Progenitor cell of endocrine pancreas (in vitro differentiated cells): ENCODE measurements at places on chromosomes 5 and 9.

GRCh38 chr9:133632806-133633680, 3.1 kb upstream of the DBH start:
- no peak for DNase-seq

- DNase-seq = no peak
These were observed 498.1 kb upstream of the TNC start for GRCh38 chr9:115615821-115616665.

DNA sequence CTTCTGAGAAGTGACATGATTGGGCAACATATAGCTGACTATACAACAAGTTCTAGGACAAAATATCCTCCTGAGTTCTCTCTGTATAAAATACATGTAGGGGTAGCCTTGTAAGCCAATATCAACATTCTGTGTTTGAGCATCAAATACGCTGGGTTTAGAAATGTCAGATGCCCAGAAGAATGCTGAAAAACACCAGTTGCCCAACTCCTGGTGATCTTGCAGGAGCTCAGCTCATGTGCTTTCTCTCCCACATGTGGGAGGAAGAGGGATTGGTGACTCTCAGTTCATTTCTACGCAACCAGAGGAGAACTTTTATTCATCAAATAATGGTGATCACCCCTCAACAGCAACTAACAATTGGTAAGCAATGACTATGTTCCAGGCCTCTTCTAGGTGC, 810.9 kb upstream of the ACO1 start:
- no peak for DNase-seq

- DNase-seq = no peak
These were observed 133.8 kb downstream of the FGF1 start for GRCh38 chr5:142552107-142552506.

DNA sequence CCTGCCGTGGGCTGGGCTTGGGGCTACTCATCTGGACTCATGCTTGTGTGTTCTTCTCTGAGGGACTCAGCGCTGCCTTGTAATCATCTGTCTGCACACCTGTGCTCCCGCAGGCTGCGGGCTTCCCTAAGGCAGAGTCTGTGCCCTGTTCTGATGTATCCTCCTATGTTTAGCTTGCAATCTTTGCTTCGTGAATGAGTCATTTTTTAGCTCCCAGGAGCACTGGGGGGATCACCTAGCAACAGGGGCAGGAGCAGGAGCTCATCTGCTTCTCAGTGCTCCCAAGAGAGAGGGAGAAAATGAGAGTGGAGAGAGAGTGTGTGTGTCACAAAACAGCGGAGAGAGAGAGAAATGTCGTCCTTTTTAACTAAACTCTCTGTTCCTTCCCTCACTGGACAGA, 202.4 kb upstream of the ZNF618 start:
- DNase-seq = no peak

- DNase-seq = no peak
These were observed 4.5 kb upstream of the PCDH1 start for GRCh38 chr5:141882594-141883183.

- DNase-seq = no peak
These were observed 110.2 kb downstream of the ANXA2R start for GRCh38 chr5:42929871-42930270.

GRCh38 chr9:124210697-124211096, 47.1 kb upstream of the NEK6 start:
- DNase-seq = no peak

- no peak for DNase-seq
These were observed 135.4 kb downstream of the SCAMP1 start for GRCh38 chr5:78495800-78496199.

DNA sequence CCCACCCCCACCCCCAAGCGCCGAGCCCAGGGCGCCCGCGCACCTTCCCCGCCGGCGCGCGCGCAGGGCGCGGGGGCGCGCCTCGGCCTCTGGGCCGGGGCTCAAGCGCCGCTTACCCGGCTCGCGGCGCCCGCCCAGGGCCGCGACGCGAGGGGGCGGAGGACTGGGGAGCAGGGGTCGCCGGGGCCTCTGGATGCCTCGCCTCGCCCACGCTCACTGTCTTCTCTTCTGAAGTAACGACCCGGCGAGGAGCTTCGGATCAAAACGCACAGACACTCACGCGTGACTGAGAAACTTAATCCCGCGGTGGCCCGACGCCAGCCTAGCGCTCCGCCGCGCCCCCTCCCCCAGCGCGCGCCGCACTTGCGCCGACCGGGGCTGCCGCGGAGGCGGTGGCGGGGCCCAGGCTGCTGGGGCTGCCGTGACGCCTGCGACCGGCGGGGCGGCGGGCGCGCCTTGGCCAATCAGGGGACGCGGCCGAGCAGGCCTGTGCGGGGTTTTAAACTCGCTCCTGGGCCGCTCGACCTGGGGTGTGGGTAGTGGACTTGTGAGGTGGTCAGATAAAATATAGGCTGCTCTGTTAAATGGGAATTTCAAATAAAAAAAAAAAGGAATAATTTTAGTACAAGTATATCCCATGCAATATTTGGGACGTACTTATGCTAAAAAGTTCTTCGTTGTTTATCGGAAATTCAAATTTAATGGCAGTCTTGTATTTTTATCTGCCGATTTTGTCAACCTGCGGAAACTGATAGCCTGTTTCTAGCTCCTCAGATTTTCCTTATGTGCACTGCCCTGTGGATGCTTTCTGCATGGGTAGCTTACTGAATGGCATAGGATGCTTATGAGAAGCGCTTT, at the start of gene MPDZ:
TSS of gene MPDZ (minus strand) at position 409 of the 858 bp plus-strand sequence. CDS start 29,377 bp downstream, outside the sequence.
- DNase-seq = peak; percentile 66

DNA sequence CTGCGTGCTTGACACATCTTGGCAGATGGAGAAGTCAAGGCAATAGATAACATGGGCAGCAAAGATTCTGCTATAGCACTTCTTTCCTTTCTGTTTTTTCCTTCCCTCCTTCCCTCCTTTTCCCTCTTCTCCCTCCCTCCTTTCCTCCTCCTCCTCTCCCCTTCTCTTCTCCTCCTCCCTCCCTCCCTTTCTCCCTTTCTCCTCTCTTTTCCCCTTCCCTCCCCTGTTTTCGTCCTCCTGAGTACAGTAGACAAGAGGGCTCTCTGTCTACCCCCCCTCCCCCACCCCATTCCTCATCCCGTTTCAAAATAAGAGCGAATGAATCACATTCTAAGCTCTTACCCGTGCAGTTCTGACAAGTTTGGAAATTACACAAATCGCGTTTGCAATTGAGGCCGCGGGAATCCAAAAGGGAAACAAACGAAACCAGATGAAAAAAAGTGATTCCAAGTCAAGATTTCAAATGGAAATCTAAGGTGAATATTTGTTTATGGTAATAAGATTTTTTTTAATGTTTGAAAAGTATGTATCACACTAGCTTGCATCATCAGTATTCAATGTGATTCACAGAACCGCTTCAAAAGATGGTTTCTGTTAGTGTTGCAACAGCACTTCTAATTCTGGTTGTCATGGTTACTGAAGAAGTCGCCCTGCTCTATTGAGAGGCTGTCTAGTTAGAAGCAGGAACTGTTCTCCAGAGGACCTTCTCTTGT, 1.3 kb downstream of the NIM1K start:
- DNase-seq = no peak

GRCh38 chr9:21412107-21412506, 3.2 kb downstream of the IFNA8 start:
- no peak for DNase-seq

GRCh38 chr5:95777441-95777840, 45.1 kb downstream of the GLRX start:
- DNase-seq = no peak

DNA sequence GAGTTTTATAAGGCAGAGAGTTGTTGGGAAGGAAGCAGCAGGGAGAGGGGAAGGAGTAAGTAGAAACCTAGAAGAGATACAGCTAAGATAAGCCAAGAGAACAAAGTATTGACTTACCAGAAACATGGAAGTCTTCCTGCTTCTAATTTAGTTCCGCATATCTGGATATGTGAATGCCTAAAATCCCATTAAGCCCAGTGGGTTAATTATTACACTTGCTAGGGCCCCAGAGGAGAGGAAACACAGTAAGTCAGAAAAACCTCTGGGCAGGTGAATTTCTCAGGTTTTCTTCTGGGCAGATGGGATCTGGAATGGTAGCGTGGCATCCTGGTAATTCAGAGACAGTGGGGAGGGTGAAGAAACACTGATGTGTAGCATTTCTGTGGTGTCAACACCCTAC, 104.7 kb upstream of the GABRP start:
- DNase-seq = no peak

DNA sequence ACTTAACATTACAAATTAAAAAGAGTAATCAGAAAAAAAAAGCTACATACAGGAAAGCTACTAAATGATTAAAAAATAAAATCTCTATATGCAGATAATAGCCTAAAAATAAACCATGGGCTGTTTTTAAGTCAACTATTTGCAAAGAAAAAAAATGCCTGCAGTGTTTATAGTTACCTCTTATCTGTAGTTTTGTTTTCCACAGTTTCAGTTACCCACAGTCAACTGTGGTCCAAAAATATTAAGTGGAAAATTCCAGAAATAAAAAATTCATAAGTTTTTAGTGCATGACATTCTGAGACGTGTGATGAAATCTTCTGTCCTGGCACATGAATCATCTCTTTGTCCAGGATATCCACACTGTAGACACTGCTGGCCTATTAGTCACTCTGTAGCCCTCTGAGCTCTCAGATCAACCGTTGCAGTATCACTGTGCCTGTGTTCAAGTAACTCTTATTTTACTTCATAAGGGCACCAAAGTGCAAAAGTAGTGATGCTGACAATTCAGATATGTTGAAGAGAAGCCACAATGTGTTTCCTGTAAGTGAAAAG, 59.2 kb downstream of the PRELID2 start:
- DNase-seq = no peak

DNA sequence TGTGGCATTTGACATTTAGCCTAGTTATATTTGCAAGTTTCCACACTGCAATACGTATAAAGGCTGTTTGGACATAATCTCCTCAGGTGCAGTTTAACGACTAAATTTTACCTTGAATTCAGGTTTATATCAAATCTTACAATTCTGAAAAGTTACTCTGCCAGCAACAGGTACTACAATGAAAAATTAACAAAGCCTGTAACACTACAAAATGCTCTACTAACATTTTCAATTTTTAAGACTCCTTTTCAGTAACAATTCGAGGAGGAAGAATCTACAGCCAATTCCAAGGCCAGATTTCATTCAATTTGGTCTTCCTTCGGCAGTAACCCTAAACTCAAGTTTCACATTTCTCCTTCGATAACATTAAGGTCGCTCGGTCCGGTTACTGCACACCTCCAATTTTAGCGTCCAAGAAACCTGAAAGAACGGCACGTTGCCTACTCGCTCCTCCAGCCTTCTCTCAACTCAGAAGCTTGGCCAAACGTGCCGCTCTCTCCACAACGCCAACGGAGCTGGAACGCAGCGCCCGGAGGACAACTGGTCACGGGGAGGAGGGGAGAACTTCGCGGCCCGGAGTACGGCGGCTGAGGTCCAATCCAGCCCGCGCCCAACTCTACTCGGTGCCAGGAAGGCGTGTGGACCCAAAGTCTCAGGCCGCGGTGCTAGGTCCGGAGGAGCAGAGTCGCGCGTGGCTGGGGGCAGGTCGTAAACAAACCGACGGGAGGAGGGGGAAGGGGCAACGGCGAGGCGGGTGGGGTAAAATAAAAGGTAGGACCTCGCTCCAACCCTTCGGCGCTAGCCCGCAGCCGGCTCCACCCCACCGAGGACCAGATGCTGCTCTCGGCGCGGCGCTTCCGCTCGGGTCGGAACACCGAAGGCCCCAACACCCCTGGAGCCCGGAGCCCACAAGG, 681 bp downstream of the FNIP1 start:
- peak; percentile 42 for DNase-seq

DNA sequence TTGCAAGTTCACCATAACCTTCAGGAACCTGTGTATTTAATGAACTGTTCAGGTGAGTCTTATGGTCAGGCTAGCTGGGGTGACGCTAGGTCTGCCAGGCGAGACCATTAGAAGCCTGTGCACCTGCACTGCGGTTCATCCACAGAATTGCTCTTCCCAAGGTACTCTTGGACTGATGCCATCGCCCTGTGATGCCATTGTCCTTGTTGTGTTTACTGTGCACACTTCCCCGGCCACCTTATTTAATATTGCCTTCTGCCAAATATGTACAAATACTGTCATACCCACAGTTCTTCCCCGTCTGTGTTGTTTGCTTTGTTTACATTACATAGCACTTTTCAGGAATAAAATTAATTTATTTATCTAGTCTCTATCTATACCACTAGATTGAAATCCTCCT, 66.3 kb downstream of the RCL1 start:
- no peak for DNase-seq

- DNase-seq = no peak
These were observed 21.6 kb downstream of the ANKS6 start for GRCh38 chr9:98774746-98775145.

- DNase-seq = no peak
These were observed 53.6 kb downstream of the FER start for GRCh38 chr5:108801301-108801700.

GRCh38 chr9:113446323-113446740, 17.2 kb upstream of the RGS3 start:
- DNase-seq = no peak

DNA sequence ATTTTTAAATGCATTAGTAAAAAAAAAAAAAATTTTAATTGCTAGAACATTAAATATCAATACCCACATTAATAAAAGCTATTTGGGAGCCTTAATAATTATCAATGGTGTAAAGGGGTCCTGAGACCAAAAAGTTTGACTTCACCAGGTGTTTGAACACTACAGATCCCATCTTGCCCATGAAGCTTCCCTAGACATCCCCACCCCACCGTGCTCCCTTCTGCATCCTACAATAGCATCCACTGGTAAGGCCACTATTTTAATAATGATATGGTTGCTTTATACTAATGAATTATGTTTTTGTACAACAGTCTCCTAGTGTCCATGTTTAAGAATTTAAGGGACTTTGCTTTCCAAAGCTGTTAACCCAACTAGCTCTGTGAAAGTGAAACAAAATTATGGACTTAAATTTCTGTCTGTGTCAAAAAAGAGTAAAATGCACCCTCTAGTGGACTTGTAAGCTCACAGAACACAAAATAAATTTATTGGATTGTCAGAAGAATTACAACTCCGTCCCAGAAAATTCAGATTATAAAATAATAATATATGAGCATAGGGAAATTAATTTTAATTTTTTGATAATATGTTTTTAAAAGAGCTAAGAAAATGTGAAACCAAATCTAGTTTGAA, 76.0 kb downstream of the ARL15 start:
- no peak for DNase-seq

DNA sequence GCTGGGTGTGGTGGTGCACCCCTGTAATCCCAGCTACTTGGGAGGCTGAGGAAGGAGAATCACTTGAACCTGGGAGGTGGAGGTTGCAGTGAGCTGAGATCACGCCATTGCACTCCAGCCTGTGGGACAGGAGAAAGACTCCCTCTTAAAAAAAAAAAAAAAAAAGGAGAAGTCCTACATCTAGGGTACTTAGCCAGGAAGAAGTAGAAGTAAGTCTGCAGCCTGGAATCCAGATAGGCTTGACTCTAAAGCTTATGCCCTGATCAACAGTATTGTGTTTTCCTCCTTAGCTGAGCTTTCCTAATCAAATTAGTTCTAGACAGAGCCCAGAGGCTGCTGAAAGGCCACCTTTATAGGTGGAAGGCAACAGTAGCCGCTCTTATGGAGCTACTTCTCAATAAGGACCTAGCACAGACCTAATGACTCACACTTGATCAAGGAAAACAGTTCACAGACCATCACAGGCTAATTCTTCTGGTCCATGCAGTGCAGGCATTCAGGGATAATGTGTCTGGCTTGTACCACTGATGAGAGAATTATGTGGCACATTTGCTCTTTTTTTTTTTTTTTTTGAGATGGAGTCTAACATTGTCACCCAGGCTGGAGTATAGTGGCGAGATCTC, 105.5 kb upstream of the KLF4 start:
- DNase-seq = no peak

- DNase-seq = no peak
These were observed 432.0 kb downstream of the CAAP1 start for GRCh38 chr9:26460624-26461023.
